ENCODE measurements at places on chromosomes 2 and 18.

DNA sequence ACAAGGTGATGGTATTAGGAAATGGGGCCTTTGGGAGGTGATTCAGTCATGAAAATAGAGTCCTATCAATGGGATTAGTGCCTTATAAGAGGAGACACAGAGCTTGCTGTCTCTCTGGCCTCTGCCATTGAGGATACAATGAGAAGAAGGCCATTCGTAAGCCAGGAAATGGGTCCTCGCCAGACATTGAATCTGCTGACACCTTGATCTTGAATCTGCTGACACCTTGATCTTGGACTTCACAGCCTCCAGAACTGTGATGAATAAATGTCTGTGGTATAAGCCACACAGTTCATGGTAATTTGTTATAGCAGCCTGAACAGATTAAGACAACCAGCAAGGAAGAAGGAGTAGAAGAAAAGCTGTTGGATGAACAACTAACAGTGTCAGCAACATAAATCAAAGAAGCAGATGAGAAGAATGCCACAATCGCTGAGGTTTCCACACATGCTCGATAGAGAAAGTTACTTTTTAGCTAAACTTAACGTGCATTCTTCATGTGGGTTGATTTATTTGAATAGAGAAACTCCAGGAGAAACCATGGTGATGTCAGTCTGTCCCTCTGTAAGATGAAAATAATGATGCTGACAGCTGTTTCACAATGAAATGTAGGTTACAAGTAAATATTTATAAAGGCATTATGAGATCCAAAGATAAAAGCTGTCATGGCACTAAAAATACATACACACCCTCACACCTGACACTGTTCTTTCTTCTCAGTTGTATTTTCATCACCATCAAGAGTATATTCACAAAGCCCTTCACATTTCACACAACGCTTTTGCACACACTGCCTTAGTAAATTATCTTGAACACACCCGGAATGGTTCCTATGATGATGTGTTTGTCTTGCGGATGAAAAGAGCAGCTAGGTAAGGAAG, 153.7 kb upstream of the NCK2 start:
- no peak for DNase-seq

- DNase-seq = no peak
These were observed 81.6 kb downstream of the FBXO15 start for GRCh38 chr18:74066018-74066417.

GRCh38 chr2:174524527-174524926, 37.7 kb upstream of the GPR155 start:
- DNase-seq = no peak

- DNase-seq = peak; percentile 46
These were observed 79.7 kb upstream of the APCDD1 start for GRCh38 chr18:10374636-10375293.

DNA sequence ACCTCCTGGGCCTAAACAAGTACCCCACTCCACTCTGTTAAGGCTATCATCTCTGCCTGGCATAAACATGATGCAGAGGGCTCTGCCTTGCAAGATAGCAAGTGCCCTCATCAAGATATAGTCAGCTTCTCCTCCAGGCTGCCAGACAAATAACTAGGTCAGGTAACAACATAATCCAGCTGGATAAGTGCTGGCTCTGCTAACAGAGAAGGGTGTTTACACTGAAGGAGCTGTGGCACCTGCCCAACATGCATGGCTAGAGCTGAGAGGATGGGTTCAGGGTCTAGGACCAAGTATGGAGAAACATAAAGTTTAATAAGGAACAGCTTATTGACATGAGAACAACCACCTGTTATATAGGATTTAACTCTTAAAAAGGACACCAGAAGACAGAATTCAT, 42.8 kb downstream of the DLGAP1 start:
- no peak for DNase-seq

GRCh38 chr18:77096936-77097886, 35.4 kb downstream of the MBP start:
- DNase-seq = no peak

- no peak for DNase-seq
These were observed 1413.0 kb downstream of the DSC3 start for GRCh38 chr18:29629493-29630036.

- DNase-seq = no peak
These were observed 444.7 kb upstream of the TNP1 start for GRCh38 chr2:217304582-217304981.

DNA sequence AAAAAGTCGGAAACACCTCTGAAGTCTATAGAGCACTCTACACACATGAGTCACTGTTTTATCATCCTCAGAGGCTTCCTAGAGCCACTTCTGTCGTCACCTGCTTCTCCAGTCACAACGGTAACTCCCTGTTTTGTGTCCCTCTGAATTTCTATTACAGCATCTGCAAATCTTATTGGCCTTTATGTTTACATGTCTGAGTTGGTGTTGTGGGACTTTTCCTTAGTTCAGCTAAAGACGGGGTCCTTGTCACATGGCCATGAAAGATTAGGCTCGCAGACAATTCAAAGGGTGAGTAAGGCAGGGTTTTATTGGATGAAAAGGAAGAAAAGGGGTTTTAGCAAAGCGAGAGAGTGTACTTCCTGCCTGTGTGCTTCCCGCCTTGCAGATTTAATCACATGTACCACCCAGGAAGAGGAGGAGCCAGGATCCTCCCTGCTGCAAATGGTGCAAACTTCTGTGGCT, 185.6 kb downstream of the LPIN1 start:
- no peak for DNase-seq

DNA sequence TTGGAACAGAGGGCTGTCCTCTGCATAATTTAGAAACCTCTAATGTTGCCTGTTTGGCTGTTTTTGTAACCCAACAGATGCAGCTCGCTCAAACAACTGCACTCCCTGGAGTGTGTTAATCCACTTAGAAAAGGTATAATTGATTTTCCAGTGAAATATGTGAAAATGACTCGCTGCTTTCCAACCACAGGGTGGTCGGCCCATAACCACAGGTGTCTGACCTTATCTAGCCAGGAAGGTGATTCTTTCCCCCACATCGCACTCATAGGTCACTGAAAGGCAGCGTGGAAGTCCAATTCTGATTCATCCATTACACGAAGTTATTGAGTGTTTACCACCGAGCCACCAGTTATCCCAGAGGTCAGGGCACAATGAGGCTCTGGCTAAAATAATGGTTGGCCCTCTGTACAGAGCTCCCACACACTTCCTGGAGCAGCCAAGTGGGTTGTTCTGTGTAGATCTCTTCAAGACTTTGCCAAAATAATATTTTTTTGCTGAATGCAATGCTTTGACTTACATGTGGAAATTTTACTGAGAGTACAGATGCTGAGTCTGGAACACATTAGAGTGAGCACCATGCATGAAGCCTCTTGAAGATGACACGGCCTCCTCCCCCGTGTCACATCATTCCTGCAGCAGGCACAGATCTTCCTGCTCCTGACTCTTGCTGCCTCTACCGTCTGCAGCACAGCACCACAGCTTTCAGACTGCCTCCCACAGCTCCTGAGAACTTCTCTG, 396.2 kb downstream of the ZNF516 start:
- no peak for DNase-seq

- DNase-seq = no peak
These were observed 8.8 kb downstream of the LBH start for GRCh38 chr2:30239986-30240752.

DNA sequence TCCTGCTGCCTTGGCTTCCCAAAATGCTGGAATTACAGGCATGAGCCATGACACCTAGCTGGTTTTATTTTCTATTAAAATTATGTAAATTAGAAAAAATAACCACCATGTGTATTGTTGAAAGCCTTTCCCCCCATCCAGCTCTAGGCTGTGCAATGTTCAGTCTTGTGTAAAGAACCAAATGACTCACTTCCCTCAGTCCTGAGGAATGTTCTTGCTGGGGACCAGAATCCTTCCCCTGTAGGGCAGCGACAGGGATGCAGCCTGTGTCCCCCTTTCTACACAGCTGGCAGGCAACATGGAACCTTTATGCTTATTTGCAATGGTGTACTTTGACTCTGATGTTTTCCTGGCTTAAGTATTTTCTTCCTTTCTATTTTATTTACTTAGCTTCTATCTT, 29.4 kb downstream of the AOX1 start:
- peak; percentile 92 for DNase-seq

DNA sequence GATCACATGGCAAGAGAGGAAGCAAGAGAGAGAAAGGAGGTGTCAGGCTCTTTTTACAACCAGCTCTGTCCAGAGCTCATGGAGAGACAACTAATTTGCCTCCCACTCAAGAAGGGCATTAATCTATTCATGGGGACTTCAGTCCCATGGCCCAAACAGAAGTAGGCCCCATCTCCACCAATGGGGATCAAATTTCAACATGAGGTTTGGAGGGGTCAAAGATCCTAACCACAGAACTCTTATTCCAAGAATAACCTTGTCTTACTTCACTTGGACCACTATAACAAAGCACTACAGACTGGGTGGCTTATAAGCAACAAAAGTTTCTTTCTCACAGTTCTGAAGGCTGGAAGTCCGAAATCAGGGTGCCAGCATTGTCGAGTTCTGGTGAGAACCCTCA, 31.8 kb downstream of the GRB14 start:
- DNase-seq = no peak

DNA sequence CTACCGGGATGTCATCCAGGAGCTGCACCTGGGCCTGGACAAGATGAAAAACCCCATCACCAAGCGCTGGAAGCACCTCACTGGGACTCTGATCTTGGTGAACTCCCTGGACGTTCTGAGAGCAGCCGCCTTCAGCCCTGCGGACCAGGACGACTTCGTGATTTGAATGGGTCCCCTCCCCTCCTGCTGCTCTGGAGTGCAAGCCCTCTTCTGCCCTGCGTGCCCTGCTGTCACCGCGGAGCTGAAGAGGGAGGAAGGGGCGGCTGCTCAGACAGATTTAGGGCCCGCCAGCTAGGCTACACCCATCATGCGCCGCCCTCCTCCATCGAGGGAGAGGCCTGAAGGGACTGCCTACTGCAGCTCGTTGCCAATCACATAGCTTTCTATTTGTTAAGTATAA, 101.8 kb downstream of the SH3BP4 start:
- no peak for DNase-seq

- DNase-seq = no peak
These were observed 51.4 kb downstream of the TRAPPC8 start for GRCh38 chr18:31891566-31891965.

GRCh38 chr2:134392442-134393074, 138.7 kb downstream of the MGAT5 start:
- DNase-seq = no peak

- no peak for DNase-seq
These were observed at the start of gene PSMA8 for GRCh38 chr18:26133652-26134051. Gene PSMA8 (plus strand): TSS chr18:26133869. CDS start chr18:26133966, 97 bp downstream.

DNA sequence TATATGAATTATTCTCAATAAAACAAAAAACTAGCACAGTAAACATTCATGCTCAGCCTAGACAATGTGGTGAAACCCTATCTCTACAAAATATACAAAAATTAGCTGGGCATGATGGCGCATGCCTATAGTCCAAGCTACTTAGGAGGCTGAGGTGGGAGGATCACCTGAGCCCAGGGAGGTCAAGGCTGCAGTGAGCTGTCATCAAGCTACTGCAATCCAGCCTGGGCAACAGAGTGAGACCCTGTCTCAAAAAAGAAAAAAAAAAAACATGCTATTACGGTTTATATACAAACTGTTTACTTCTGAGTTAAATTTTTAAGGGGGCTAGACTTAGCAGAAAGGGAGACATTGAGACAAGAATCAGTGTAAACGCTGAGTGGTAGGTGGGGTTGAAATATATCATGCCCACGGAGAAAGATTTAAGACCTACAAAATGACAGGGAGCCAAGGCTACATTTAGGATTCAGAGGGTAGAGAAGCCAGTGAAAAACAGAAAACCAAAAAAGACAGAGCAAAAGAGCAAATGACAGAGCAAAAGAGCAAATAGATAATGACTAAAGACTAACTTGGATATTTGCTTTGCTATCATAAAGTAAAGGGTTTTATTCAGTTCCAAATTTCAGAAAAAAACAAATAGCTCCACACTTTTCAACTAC, 7.5 kb downstream of the TTC32 start:
- no peak for DNase-seq

DNA sequence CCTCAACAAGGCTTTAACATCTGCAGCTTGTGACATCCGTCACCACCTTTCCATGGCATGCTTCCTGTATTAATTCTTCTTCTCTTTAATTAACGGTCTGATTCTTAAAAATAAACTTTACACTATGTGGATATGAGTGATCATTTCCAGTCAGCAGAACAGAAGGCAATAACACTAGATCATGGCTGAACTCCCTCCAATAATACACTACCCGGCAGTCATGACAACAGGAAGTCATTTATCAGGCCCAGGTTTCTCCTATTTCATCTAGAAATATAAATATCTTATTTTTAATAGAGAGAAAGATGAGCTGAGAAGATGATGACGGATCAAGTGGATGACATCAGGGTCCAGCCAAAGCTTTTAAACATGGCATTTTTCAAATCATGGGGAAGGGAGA, 792.2 kb downstream of the SLC4A3 start:
- no peak for DNase-seq

DNA sequence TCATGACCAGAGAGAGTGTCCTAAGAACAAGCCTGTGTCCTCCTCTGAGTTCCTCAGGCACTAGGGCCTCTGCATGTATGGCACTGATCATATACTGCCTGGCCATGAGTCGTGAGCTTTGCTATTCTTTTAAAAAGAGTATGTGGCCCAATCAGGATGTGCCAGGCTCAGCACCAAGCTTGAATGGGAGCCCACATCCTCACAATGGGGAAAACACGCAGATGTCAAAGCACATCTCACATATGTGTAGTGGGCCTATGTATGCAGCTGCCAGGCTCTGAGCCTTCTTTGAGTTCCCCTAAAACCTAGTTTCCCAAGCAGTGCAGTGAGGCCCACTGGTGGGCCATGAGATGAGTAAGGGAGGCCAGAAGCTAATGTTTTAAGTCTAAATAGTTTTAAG, 69.9 kb upstream of the SLC1A4 start:
- no peak for DNase-seq

- peak; percentile 21 for DNase-seq
These were observed 1.1 kb downstream of the COBLL1 start for GRCh38 chr2:164840458-164840929.

DNA sequence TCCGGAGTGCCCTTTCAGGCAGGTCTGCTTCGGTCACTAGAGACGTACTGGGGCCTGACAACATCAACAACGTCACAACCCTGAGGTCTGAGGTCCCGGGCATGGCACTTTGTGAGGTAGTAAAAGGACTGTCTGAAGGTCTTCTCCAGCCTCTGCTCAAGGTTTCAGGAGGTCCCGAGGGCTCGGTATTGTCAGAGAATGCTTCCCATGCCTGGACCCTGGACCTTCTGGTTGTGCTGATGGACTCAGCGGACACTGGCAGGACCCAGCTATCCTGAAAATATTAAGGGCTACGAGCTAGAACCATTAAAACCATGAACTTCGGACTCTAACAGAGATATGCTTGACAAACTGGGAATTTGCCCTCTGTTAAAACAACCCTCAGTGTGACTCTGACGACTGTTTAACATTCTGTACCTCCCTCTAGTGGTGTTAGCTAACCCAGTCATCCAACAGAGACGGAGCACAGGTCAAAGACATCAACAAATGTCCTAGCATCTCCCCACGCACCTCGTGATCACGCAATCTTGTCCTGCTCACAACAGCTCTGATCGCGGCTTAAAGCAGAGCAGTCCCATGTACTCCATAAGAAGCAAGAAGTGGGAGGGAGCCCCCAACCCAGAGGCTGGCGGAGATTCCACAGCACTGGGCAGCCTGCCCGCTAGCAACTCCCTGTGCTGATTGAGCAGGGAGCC, 96.5 kb downstream of the CCDC93 start:
- peak; percentile 37 for DNase-seq

Data from ELR (cell line).